ENCODE measurements at places on chromosomes 6 and 20.
A peak's percentile ranks its signal among the peaks of the same experiment; 100 is the strongest.

GRCh38 chr6:29958046-29958445 is 15.7 kb downstream of the HLA-A start:
- no peak for DNase-seq

DNA sequence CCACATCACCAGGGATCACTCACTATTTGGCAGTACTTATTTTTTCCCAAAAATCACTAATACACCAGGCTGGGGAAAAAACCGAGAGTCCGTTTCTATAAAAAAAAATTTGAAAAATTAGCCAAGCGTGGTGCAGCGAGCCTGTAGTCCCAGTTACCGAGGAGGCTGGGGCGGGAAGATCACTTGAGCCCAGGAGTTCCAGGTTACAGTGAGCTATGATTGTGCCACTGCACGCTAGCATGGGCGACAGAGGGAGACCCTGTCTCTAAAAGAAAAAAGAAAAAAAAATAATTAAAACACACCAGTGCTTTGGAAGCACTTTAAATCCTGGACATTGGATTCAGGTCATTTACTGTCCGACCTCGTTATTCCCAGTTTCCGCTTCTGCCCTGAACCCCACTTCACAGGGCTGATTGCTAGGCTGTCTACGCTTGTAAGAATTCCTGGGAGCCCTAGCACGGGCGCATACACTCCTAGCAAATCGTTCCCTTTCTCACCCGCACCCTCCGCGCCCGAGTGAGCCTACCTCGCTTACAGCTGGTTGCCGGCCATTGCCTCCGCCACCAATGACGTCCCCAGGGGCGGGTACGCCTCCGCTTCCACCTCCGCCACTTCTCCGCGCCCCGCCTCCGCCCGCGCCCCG is at the start of gene TPMT:
Gene TPMT (minus strand): TSS at position 571 of the 643 bp plus-strand sequence. CDS start 5,950 bp downstream, outside the sequence.
- peak; percentile 8 for DNase-seq

DNA sequence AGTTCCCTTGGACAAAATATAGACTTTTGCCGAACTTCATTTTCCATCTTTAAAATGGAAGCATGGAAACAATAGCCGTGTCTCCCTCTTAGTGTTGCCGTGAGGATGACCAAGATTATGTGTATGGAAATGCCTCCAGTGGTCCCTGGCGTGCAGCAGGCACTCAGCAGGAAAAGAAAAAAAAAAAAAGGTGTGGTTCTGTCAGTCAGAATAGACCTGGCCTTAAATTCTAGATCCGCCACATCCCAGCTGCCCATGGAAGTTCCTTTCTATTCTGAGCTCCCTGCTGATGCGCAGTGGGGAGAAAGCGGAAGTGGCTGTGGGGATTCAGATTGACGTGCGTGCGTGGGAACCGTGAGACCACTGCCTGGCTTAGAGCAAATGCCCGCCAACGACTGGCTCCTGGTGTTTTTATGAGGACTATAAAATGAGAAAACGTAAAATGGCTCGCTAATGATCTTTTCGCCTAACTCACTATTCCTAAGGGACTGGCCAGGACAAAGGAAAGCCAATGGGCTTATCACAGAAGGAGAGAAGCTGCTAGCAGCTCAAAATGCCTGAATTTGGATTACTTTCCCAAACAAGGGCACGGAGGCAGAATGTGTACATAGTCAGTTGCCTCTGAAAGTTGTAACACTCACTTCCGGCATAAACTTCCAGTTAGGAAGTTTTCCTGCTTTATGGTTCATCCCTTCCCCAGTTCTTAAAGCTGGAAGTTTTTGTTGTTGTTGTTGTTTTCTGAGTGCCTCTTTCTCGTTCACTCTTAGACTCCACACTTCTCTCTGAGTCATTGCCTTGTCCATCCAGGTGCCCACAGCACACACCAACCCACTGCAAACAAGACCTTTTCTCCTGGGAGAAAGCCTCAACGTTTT is 11.4 kb upstream of the PDE10A start:
- DNase-seq = no peak

DNA sequence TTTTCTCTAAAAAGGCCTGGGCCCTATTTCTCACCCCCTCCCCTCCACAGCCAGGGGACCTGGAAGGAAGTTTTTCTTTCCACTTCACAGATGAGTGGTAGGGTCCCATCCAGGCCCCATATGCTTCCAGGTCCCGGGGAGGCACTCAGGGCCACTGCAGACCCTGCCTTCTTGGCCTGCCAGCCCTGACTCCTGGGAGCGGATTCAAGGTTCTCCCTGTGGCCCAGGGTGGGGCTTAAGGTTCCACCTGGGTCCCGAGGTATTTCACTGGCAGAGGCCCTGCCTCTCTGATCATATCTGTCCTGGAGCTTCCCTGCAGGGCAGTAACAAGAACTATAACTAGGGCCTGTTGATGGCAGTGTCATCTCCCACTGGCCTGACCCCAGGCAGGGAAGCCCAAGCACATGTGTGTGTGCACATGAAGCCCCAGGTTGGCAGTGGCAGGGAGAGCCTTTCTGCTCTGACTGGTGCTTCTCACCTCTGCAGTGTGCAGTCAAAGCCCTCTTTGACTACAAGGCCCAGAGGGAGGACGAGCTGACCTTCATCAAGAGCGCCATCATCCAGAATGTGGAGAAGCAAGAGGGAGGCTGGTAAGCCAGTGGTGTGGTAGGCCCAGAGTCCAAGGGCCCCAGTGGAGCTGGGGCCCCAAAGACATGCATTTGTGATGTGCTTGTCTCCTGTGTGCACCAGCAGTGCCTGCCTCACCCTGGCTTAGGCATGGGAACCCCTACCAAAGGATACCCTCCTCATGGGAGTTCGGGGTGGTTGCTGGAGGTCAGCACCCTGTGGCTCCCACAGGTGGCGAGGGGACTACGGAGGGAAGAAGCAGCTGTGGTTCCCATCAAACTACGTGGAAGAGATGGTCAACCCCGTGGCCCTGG is 31.2 kb downstream of the PLCG1 start:
- DNase-seq = no peak

DNA sequence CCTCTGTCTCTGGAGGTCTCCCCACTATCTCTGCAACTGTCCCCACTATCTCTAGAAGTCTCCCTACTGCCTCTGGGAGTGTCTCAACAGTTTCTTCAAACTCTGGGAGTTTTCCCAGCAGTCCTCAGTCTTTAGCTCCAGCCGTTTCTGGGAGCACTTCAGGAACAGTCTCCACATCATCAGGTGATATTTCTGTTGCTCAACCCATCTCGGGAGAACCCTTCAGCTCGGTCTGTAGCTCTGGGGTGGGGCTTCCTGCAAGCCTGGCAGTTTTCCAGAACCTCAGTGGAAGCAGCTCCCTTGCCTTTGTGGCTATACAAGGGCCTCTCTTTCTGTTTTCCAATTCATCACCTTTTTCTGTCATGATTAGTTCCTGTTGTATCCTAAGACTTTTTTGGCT is 3.0 kb upstream of the SFTA2 start:
- DNase-seq = no peak

DNA sequence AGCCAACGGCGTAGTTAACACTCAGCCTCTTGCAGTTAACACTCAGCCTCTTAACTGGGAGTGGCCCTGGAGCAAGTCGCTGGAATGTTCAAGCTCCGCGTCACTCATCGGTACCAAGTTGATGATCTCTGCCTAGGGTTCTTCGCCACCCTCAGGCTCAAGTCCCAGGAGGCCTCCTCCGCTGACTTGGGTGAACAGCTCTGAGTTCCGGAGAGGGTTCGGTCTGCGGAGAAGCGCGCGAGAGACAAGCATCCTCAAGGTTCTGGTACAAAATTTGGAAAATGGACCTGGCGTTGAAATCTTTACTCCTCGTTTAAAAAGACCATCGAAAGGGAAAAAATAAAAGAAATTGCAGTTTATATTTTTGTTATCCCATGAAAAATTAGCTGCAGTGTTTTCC is 876 bp upstream of the DSP start:
- DNase-seq = no peak

GRCh38 chr6:11650711-11651110 is 113.2 kb downstream of the TMEM170B start:
- DNase-seq = no peak

- peak; percentile 8 for DNase-seq
Measured at GRCh38 chr20:34363465-34364222, 571 bp downstream of the ITCH start.

DNA sequence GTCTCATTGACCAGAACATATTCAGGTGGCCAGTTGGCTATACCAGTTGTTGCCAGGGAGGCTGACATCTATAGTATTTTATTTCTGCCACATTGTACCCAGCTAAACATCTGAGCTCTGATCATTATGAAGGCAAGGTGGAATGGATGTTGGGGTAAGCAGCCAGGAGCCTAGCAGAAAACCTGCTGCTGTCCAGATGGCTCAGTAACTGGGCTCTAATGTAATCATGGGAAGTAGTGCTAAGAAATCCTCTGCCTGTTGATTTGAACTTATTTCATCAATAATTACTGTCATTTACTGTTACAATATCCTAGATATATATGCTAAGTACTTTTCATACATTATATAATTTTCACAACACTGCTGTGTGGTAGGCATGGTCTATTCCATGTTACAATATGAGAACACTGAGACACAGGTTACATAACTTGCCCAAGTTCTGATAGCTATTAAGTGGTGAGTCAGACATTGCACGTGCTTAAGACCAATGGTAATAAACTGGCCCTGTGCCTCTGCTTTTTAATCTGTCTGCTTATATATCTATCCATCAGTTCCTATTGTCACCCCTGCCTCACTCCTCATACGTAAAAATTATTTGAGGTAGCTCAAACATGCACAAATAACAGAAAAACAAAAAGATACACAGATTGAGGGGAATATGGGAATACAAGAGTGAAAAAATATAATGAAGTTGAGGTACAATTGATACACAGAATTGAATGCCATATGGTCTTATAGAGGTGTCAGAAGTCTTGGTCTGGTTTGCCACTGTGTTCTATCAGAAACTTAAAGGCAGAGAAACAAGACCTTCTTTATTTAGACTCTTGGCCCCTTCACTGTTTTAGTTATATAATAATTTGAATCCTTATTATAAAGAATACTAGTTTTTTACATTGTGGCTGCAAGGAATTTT is 25.2 kb downstream of the TBPL1 start:
- no peak for DNase-seq

- DNase-seq = no peak
Measured at GRCh38 chr6:73513496-73513854, 7.4 kb downstream of the EEF1A1 start.

GRCh38 chr6:38933426-38933825 is 115.2 kb upstream of the GLP1R start:
- DNase-seq = no peak

GRCh38 chr20:40931410-40932044 is 97.1 kb upstream of the TOP1 start:
- DNase-seq = no peak

- no peak for DNase-seq
Measured at GRCh38 chr6:7449018-7449417, 59.4 kb downstream of the RIOK1 start.

GRCh38 chr6:43496370-43497128 is 13.6 kb downstream of the LRRC73 start:
- DNase-seq = peak; percentile 31

DNA sequence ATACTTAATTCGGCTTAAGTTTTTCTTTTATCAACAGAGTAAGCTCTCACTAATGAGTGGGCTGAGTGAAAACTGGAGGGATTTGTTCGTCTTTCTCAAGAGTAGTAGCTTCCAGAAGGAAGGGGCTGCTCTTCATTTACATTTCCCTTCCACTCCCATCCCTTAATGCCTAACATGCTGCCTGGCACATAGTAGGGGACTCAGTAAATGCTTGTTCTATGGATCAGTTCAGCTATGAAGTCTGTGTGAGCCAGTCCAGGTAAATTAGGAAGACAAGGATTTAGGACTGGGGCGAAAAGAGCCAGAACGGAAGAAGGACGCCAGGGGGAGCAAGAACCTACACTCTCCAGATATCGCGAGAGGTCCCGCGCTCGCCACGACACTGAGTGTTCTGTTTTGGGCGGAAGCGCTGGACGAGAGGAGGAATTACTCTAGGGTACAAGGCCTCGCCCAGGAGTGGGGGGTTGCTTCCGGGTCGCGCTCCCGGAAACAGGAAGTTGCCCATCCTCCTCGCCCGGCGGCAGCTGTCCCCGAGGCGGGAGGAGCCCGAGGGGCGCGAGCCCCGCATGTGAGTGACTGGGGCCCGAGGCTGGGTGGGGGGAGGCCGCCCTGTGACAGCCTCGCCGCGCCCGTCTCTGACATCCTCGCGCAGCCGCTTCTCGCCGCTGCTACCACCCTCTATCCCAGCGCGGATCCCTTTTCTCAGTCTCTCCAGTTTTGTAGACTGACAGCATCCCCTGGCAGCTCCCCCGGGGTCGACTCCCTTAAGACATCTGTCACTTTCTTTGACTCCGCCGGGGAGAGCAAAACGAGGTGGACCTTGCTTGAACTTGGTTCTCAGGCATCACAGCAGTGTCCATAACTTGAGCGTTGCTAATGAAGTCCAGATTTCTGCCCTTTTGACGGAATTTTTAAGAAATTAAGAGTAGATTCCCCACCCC is at the start of gene C6orf89:
Gene C6orf89 (plus strand): TSS at position 492 of the 941 bp plus-strand sequence. CDS start 13,493 bp downstream, outside the sequence.
- DNase-seq = peak; percentile 98

DNA sequence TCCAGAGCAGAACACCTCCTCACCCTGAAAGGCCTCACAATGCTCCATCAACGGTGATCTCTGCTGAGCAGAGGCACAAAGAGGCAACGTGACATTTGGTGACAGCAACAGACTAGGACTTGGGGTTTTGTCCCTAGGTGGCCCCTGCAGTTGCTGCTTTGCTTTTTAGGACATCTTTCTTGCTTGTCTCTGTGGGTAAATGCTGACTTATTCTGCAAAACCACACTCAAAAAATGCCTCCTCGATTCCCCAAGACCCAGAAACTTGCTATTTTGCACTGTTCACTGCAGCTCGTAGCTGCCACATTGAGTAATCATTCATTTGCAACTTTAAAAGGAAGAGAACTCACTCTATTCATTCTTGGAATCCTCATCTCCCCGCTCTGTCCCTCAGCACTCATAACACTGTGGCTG is 209.9 kb downstream of the LY86 start:
- DNase-seq = no peak

DNA sequence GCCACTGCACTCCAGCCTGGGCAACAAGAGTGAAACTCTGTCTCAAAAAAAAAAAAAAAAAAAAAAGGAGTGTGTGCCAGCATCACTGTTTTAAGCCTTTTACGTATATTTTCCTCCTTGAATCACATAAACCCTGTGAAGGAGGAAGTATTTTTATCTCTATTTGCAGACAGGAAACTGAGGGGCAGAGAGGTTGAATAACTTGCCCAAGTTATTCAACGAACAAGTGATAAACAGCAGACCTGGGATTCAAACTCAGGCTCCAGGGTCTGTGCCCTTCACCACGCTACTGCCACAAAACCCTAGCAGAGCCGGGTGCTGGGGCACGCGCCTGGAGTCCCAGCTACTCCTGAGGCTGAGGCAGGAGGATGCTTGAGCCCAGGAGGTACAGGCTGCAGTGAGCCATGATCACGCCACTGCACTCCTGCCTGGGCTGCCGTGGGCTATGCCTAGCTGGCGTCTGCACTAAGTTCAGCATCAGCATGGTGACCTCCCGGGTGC is 9.4 kb upstream of the AVP start:
- DNase-seq = peak; percentile 25

GRCh38 chr6:43284991-43285781 is 12.9 kb upstream of the SLC22A7 start:
- DNase-seq = no peak

- no peak for DNase-seq
Measured at GRCh38 chr20:4401601-4402000, 320.1 kb upstream of the PRND start.

DNA sequence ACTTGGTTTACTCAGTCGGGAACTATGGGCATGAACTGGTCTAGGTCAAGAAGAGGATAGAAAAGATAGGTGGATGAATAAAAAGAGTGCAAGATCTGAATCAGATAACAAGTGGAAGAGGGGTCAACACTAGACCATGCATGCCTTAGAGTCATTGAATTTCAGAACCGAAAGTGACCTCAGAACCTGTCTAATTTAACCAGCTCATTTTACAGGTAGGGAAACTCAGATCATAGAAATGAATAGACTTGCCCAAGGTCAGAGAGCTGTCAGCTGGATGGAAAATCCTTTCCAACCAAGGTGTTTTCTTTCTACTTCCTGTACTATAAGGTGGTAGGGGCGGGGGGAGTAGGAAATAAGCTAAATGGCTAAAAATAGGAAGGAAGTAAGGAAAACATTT is 121.4 kb upstream of the ADGRF1 start:
- DNase-seq = no peak
